Activated CD8-positive, alpha-beta memory T cell treated with anti-CD3 and anti-CD28 coated beads, Interleukin-2, amount 10 ng/mL, durations not matched to agents 7 days and 5 days (primary cell): ENCODE measurements at places on chromosomes 1 and 21. TPM values are rescaled to one million over a fixed set of nuclear protein-coding genes. Genes with fewer than 3 reads are reported as not detected.

GRCh38 chr1:178642282-178642681, 82.8 kb upstream of the RALGPS2 start:
- DNase-seq = no peak

The OR10Z1 gene
- total RNA-seq = not detected

The RC3H1 gene
- 37.1 TPM for total RNA-seq

The IL23R gene
- 0.53 TPM for total RNA-seq
